ENCODE measurements at places on chromosomes 1 and 21. TPM values are rescaled to one million over a fixed set of nuclear protein-coding genes. Genes with fewer than 3 reads are reported as not detected.

The XCL1 gene
- 0.39 TPM for total RNA-seq

The CFHR1 gene
- 0.59 TPM for total RNA-seq

The TTC24 gene
- total RNA-seq: not detected

The CFAP107 gene
- total RNA-seq: not detected

The SLC19A2 gene
- 23.9 TPM for total RNA-seq

The FCGR2B gene
- total RNA-seq: 2.8 TPM

The RPS6KA1 gene
- 15.7 TPM for total RNA-seq

The CFHR4 gene
- not detected for total RNA-seq

The C8B gene
- total RNA-seq: not detected

The GBP7 gene
- total RNA-seq: not detected

The GSTM1 gene
- total RNA-seq: not detected

The SH2D2A gene
- total RNA-seq: 0.89 TPM

The CNIH4 gene
- 29.3 TPM for total RNA-seq

The C1orf141 gene
- total RNA-seq: not detected

The LRRC39 gene
- 35.4 TPM for total RNA-seq

The C4BPA gene
- total RNA-seq: 0.39 TPM

- no peak for DNase-seq
Measured at GRCh38 chr1:33661811-33662454, 189.5 kb downstream of the ZSCAN20 start.

GRCh38 chr1:64173336-64173940, 30.0 kb upstream of the UBE2U start:
- no peak for DNase-seq

DNA sequence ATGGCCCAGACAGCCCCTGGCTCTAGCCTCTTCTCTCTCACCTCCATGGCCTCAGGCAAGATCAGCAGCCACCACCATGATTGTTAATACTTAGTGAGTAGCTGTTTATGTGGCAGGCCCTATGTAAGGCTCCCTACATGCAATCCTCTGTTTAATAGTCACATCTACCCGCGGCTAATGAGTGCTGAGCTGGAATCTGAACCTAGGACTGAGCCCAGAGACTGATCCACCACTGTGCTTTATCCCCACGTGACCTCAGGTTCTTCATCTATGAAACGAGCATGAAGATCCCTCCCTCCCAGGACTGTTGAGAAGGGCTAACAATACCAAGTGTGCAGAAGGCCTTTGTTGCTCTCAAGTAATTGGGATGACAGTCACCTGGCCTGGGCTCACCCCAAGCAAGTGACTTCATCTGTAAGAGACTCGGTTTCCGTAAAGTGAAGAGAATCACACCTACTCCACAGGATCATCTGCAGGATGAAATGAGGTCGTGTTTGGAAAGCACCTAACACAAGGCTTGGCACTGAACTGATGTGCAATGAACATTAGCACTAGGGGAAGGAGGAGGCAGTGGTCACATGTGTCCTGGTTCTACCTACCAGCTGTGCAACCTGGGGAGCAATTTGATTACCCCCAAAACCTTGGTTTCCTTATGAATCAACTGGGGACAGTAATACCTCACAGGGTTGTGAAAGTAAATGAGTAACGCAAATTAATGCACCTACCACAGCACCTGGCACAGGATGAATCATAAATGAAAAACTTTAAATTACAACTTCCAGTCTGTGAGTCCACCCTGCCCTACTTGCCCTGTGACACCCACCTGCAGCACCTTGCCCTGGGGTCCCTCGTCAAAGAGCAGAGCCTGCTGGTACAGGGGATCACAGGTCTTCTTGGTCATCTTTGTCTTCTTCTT, 37.2 kb downstream of the RIMS3 start:
- DNase-seq: no peak

DNA sequence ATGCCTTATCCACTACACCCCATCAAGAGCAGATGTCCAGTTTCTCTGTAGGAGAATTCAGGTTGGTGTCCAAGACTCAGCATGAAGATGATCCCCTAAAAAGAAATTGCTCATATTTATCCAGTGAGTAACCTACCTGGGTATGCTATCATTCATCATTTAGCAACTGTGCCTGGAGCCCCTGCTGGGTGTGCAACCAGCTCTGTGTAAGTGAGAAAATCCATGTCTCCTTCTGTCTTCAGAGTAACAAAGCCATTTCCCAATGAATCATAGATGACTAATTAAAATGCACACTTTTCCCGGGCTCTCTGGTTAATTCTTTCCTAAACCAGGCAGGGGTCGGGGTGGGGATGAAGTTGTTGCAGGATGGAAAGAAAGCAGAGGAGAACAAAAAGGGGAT, 35.8 kb downstream of the OLFML3 start:
- no peak for DNase-seq

GRCh38 chr1:113517983-113518382, 127.7 kb downstream of the MAGI3 start:
- no peak for DNase-seq

DNA sequence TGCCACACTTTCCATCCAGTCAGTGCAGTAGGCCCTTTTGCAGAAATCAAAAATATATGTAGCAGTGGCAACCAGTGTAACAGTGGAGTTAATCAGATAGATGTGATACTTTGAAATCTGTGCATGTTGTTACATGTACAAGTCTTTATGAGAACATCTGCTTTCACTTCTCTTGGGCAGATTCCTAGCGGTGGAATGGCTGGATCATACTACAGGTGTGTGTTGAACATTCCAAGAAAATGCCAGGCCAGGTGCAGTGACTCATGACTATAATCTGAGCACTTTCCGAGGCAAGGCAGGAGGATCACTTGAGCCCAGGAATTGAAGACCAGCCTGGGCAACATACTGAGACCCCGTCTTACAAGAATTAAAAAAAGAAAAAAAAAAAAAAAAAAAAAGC, 55.3 kb downstream of the GNB1 start:
- no peak for DNase-seq

DNA sequence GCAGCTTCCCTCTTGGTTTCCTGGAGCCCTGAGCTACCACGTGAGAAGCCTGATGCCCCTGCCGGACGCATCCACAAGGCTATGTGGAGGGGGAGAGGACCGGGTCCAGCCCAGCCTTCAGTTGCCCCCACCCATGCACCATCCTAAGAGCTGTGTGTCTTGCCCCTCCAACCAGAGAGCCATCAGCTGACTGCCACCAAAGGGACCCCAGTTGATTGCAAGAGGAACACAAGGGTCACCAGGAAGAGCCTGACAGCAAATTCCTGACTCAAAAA, 81.5 kb downstream of the GLIS1 start:
- no peak for DNase-seq

- no peak for DNase-seq
Measured at GRCh38 chr1:228987286-228987685, 252.0 kb downstream of the RHOU start.

GRCh38 chr1:152191260-152191659, 32.2 kb upstream of the RPTN start:
- no peak for DNase-seq

- DNase-seq: no peak
Measured at GRCh38 chr1:12415038-12415466, 185.2 kb downstream of the VPS13D start.

- peak; percentile 77 for DNase-seq
Measured at GRCh38 chr1:67803380-67804279, 29.6 kb downstream of the GNG12 start.

DNA sequence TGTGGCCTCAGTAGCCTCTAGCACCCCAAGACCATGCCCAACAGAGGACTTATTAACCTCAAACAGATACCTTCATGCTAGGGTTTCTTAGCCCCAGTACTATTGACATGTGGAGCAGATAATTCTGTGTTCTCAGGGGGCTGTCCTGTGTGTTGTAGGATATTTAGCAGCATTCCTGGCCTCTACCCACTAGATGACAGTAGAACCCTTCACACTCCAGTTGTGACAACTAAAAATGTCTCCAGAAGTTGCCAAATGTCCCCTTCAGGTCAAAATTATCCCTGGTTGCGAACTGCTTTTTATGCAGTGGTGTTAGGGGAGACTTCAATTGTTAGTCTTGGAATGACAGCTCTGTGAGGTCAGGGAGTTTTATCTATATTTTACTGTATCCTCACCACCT, 8.1 kb downstream of the KAZN start:
- DNase-seq: no peak

DNA sequence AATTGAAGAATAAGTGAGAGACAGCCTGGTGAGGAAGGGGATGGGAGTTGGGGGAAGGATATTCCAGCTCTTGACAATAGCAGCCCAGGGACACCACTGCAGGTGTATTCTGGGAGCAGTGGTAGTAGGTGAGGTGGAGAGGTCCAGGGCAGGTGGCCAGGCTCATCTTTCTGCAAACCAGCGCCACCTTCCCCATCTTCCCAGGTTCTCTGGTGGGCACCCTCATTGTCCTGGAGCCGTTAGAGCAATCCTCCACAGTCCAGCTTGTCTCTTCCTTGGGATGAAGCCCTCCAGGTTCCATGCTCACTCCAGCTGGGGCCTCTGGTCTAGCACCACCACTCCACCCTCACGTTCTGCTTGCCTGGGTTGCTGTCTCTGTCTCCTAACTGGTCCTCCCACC, 97.0 kb downstream of the IER5 start:
- DNase-seq: no peak

DNA sequence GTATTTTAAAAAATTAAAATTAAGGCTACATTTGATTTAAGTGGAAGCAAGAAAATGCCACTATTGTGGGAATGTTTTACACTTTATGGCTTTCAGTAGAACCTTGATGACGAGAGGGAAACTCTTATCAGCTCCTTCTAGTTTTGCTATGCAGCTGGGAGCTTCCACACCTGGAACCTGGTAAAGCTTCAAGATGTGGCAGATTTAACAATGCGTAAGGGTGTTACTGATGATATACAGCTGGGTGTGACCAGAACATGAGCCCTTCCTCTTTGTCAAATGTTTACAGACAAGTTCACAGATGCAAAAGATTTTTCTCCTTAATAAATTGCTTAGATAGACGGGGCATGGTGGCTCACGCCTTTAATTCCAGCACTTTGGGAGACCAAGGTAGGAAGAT, 20.3 kb downstream of the TTC13 start:
- DNase-seq: no peak

DNA sequence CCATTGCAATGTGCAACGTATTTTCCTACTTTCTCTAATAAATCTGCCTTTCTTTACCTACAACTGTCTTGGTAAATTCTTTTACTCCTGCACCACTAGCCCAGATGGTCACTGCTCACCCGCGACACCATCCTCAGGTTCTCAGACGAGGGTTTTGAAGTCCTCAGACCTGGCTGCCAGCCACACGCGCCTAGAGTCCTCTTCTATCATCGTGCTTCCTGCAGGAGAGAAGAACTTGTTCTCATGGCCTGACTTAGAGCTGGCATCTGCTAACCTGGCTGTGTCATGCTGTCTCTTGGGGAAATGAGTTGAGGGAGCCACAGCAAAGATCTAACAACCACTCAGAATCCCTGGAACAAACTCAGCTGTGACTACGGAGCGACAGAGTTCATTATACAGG, 30.3 kb upstream of the PGBD5 start:
- no peak for DNase-seq

GRCh38 chr1:29643838-29644440, 407.6 kb downstream of the PTPRU start:
- DNase-seq: no peak

DNA sequence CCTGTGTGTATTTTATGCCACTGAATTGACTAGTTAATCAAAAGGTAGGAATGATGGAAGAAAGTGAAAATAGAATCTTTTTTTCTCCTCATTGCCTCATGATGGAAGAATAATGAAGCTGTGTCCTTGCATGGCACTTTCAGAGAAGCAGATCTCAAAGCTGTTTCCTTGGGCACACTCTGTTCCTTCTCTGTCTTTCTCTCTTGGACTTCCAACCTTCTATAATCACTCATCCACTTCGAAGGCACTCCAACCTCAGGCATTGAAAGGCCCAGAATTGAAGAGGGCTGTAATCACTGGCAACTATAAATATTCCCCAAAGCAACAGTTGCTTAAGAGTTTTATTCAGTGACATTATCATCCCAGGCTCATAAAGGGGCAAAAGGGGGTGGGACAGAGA, 31.1 kb upstream of the DNASE2B start:
- DNase-seq: no peak

DNA sequence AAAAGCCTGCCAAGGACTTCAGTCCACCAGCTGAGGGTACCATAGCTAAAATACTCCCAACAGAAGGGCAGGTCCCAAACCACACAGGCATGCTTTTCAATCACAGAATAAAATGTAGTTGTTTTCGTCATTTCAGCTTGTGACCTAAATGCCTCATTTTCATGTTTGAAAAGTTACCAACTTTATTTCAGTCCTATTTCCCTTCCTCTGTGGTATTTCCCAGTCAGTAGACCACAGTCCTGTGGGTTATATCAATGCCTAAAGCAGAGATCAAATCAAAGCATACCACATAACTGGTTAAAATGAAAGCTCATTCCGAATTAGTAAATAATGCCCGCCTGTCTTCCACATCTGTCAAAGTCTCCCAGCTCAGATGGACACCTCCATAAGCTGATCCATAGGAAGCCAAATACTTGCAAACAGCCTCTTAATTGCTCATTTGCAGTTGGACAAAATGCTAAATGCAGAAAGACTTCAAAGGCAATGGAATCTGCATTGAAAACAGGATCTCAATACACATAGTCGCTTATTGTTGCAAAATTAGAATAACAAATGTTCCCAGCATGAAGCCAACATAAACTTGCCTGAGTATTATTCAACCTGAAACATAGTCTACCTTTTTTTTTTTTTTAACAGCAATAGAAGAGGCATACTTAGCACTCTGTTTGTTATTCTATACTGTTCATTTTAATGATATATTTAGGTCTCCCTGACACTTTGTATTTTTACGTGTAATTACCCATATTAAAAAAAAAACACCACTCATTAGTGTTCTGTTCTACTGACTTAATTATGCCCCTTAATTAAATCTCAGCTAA, 53.9 kb downstream of the NR5A2 start:
- no peak for DNase-seq

DNA sequence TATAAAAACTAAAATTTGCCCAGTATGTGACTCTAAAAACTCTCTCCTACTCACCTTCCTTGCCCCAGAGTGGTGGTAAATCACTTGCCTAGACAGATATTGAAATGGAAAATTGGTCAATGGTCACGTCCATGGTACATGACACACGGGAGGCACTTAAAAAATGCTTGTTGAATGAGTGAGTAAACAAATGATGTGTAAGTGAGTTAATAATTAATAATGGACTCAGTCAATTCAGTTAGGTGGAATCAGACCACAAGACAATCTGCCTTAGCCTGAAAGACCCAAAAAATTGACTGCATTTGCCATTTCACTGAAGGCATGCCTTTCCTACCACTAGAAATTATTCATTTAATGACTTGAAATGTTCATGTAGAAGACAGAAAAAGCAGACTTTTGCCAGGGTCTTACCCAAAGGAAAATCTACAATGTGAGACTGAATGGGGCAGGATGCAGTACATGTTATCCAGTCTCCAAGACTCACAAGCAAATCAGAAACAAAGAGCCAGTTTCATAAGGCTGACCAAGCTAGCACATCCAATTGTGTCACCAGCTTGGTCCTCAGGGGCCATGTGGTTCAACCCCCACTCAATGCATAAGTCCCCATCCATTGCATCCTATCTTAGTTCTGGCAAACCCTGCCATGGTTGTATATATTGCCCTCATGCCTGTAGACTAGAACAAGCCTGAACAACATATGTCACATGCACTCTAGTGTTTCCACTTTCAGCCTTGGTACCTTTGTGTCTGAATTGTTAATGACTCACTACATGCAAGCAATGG, 73.6 kb downstream of the TBX15 start:
- DNase-seq: no peak

- DNase-seq: no peak
Measured at GRCh38 chr1:10899490-10900250, 103.2 kb upstream of the CASZ1 start.

Measured in skin of body (tissue), 3 donors.